GM23248 (cell line): ENCODE measurements at places on chromosomes 11 and 22. TPM values are rescaled to one million over a fixed set of nuclear protein-coding genes. Genes with fewer than 3 reads are reported as not detected.

The PRR33 gene
- total RNA-seq, result not detected in 2 replicates

The NLRP6 gene
- total RNA-seq, result not detected in 2 replicates

DNA sequence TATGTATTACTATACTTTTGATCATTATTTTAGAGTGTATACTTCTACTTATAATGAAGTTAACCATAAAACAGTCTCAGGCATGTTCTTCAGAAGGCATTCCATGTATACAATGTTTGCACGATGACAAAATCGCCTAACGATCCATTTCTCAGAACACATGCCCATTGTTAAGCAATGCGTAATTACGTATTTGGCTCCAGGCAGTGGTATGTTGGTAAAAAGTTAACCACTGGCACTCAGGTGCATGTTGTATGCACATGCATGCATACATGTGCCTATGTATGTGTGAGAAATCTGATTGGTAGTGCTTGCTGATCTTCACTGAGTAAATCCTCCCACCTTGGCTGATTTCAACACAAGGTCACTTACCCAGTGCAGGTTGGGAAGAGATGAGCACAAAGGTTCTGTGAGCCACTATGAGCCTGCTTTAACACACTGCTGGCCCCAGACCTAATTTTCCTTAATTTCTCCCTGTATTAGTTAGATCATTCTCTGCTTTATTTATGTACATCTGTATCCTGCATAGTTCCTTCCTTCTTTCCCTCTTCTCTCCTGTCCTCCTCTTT lies 164.6 kb downstream of the ARHGAP42 start:
- DNase-seq, result no peak

DNA sequence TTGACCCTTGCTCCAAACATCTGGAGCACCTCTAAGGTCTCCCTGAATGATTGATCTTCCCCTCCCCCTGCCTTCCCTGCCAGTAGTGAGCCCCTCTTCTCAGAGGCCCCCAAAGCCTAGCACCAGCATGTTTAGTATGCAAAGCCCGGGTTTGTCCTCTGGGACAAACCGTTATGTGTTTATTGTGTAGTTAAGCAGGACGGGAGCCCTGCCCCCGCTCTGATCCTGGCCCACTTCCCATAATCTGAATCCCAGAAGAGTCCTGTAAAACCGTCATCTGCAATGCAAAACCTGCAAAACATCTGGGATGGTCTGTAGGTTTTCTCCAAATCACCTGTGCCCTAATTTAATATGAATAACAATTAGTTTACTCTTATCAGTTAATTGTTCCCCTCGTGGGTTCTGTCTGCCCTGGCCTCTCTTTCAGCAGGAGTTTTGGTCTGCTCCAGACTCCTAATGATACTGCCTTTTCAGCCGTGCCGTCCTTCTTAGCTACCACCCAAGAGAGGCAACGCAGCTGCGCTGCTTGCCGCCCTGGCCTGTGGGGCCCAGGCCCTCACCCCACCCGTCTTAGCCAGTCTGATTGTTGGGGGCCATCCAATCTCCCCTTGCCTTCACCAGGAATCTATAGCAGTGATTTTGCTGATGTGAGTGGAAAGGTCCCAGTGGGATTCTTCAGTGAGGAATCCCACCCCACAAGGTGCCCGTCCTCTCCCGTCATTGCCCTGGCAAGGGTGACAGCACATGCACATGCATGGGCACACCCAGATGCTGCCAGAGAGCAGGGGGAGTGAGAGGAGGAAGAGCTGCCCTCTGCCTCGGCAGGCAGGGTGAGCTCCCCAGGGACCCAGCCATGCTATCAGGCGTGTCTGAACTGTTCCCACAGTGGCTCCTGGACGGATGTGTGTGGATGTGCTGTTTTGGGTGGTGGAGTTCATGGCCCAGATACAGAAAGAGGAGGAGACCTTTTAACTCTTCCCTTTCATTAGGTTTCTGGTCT lies 3.0 kb upstream of the B3GAT1 start:
- no peak for DNase-seq

GRCh38 chr11:64633555-64634159 lies 42.6 kb downstream of the SLC22A12 start:
- no peak for DNase-seq
